ENCODE measurements at places on chromosomes 7 and 10.

- DNase-seq, result no peak
Observed at GRCh38 chr10:30840395-30841050, 191.1 kb downstream of the ZNF438 start.

GRCh38 chr7:97868788-97869187 is 3.4 kb downstream of the ASNS start:
- no peak for DNase-seq

GRCh38 chr10:48657416-48657815 is 27.3 kb upstream of the WDFY4 start:
- DNase-seq, result no peak

- DNase-seq, result no peak
Observed at GRCh38 chr7:37354656-37355131, 94.0 kb downstream of the ELMO1 start.

DNA sequence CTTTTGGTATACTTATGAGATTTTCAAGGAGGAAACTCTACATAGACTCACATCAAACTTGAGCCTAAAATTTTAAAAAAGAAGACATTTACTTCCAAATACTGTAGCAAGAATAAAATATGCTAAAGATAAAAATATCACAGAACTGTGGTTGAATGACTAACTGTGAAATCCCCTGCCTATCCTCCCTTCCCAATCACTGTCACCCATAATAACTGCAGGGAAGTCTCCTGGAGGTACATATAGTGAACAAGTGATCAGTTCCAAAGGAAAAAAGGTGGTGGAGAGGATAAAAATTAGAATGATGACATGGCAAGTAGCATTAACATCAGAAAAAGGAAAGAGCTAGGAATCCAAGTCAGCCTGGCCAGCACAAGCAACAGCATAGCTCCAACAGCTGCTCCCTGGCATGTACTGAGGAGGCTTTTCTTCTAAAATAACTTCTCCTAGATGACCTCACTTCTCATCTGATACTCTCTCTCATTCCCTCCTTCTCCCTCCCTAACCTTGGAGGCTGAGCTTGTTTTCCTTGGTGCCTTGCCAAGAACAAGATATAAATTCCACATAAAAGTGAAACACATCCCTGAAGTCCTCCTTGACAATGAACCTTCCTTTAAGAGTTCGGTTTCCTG is 124.0 kb downstream of the IQUB start:
- DNase-seq, result no peak
